Small intestine (tissue), 16 donors: ENCODE measurements at places on chromosomes 11 and 22. TPM values are rescaled to one million over a fixed set of nuclear protein-coding genes. Genes with fewer than 3 reads are reported as not detected.

DNA sequence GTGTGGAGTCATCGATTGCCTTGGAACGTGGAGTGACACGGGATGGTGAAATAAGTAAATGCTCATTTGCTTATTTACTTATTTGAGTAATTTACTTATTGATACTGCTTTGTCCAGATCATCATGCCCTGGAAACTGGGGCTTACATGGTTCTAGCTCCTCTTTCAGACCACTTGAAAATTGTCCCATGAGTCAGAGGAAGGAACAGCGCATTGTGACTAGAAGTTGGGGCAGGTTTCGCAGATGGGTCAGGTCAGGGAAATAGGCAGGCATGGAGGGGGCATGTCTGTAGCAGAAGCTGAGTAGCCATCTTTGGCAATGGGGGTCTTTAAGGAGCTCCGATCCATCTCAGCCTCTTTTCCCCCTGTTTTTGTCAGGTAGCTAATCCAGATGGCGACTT is 104.2 kb upstream of the SORL1-AS1 start:
- H3K27me3 ChIP-seq, result no peaks in the 10 kb centered on the region
- no peak overlapping the region for H3K4me3 ChIP-seq
- H3K4me1 ChIP-seq, result peaks cover 3% of the 10 kb centered on the region
- DNase-seq, result no peak
- no peak overlapping the region for H3K27ac ChIP-seq

DNA sequence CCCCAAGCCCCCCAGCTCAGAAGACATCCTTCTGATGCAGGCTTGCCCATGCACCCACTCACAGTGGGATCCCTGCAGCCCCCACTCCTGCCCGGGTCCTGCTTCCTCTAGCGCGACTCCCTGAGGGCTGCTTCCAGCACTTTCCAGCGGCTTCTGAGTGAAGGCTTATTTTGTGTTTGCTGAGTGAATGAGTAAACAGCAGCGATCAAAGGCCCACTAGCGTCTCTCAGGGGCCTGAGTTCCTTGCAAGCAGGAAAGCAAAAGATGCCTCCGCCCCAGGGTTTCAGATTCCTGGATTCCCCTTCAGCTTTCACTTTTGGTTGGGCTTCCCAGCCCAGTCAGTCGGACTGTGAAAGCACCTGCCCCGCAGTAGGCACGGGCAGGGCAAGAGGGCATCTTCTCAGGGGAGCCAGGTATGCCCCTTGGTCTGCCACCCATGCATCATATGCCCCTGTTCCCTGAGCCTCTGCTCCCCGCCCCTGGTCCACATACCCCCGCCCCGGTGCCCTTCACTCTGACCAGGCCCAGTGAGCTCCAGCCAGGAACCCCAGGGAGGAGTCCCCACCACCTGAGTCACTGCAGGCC is 9.2 kb downstream of the FADD start:
- peak; percentile 85 for DNase-seq
- no peaks in the 10 kb centered on the region for H3K27me3 ChIP-seq
- H3K4me3 ChIP-seq, result no peak overlapping the region
- H3K36me3 ChIP-seq, result no peaks in the 10 kb centered on the region
- peak overlapping the region; percentile 70 for H3K27ac ChIP-seq

Gene MICALL1
- polyA plus RNA-seq, result 10.0 TPM

- no peak for DNase-seq
- H3K36me3 ChIP-seq, result peaks cover 24% of the 10 kb centered on the region
- no peak overlapping the region for H3K4me3 ChIP-seq
- no peaks in the 10 kb centered on the region for H3K27me3 ChIP-seq
- no peak overlapping the region for H3K27ac ChIP-seq
- H3K4me1 ChIP-seq, result no peaks in the 10 kb centered on the region
These were observed 3.4 kb downstream of the DHCR7 start for GRCh38 chr11:71444811-71445210.

Gene SYT12
- 0.22 TPM for polyA plus RNA-seq
